ENCODE measurements at places on chromosomes 2 and 18. TPM values are rescaled to one million over a fixed set of nuclear protein-coding genes. Genes with fewer than 3 reads are reported as not detected.

DNA sequence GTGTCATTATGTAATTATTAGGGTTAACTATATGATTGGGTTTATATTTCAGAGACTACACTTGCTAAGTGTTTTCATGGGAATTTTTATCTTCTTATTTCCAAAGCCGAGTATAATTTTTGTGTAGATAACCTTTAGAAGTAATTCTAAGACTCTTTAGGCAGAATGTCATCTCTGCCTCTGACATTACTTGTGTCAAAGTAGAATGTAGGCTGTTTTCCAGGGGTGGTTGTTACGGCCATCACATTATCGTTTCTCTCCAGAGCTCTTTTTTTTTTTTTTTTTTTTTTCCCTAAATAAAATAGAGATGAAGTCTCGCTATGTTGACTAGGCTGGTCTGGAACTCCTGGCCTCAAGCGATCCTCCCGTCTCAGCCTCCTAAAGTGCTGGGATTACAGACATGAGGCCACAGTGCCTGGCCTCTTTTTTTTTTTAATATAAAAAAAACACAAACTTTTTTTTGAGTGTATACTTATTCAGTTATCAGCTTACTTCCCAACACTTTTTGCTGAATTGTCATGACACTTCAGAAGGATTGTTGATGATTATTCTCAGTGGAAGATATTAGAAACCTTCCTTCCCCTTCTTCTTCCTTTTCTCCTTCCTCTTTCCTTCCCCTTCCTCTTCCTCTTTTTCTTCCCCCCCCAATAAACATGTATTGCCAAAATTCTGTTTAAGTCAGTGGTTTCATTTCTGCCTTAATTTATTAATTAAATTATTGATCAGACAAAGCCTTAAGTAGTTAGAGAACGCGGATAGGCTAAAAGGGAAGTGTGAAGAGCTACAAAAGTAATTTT, 2.3 kb downstream of the PIKFYVE start:
- DNase-seq: no peak

DNA sequence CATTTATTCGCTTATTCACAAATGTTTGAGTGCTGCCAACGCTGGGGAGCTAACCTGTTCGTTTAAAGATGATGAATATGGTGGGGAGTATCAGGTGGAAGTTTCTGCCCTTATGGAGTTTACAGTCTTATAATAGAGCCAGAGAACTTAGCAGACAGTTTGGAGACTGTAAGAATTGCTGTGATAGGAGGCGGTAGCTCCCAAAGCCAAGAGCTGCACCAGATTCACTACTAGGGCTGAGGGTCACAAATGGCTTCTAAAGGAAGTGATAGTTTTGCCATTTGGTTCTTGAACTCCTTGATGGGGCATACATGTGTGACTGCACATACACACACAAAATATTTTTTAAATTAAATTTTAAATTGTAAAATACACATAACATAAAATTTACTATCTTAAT, 29.0 kb downstream of the UGP2 start:
- no peak for DNase-seq

GRCh38 chr2:147546109-147546508, 298.7 kb upstream of the ACVR2A start:
- no peak for DNase-seq

- no peak for DNase-seq
Observed at GRCh38 chr2:226247289-226248275, 552.0 kb downstream of the IRS1 start.

DNA sequence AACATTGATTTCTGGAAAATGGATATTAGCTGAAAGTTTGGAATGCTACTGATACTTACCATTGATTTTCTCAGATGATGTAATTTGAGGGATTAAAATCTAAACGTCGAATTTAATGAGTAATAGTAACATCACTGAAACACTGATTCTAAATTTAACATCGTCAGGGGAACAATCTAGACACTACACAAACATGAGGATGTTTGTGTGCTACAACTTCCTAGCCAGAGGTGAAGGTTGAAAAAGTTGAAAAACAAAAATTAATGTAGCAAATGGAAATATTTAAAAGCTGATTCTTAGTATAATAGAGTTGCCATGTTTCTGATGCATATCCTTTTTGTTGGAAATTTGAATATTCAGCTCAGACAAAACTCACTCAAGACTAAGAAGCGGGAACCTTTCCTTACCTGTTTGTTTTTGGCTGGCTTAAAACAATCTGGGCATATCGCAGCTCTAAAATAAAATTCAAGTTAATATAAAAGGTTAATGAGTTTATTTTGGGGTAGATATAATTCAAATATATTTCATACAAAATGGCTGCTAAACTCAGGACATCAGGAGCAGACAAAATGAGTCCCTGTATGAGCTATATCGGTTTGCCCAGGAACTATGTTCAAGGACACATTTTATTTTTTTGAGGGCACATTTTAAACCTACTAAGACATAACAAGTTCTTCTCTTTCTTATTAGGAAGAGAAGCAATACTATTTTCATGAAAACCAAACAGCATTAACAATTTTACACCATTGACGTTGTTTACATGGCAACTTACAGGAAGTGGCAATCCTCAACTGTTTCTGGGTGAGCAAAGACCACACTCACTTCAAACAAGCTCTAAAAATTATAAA, 52.6 kb upstream of the PEX13 start:
- no peak for DNase-seq

GRCh38 chr2:95317123-95317500, 20.0 kb downstream of the KCNIP3 start:
- DNase-seq: no peak

DNA sequence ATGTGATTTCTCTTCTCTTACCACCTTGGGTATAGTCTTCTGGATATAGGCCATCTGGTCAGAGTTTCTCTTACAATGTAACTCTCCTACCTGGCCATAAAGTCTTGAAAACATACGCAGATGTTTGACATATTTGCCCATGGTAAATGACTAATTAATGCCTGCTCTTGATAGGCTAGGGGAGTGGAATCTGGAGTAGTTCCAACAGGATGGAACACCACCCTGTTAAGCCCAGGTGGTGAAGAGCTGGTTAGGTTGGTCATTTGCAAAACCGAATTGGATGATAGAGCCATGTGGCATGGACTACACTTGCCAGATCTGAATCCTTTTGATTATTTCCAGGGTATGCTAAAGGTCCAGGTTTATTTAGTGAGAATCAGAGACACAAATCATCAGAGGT, 36.5 kb downstream of the HADHB start:
- no peak for DNase-seq

DNA sequence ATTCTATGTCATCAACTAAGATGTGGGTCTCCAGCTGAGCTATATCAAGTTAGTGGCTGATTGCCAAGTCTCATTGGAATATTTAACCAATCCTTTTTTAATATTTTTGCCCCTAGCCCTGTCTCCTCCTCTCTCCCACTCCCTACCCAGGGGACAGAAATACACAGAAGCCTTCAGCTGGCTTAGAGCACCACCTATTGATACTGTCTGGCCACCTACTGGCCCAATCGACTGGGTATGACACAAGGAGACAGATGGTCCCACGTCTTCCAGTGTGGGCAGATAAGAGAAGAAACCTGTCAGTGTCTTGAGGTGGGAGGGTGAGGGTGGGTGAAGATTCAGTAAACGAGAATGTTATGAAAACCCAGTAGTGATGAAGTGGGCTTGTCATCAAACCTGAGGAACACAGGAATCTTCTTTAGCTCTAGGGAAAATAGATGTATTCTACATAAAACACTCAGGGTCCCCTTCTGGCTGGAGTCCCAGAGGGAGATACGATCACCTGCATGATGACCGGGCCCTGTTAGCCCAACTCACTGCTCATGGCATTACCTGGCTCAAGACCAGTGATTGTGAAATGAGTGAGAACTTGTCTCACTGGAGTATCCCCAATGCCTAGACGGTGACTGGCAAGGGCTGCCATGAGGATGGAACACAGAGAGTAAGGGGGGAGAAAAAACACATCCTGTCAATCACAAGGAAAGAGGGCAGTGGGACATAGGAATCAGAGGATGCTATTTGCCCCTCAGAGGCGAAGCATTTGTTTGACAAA, 26.7 kb downstream of the POLR1A start:
- DNase-seq: no peak

DNA sequence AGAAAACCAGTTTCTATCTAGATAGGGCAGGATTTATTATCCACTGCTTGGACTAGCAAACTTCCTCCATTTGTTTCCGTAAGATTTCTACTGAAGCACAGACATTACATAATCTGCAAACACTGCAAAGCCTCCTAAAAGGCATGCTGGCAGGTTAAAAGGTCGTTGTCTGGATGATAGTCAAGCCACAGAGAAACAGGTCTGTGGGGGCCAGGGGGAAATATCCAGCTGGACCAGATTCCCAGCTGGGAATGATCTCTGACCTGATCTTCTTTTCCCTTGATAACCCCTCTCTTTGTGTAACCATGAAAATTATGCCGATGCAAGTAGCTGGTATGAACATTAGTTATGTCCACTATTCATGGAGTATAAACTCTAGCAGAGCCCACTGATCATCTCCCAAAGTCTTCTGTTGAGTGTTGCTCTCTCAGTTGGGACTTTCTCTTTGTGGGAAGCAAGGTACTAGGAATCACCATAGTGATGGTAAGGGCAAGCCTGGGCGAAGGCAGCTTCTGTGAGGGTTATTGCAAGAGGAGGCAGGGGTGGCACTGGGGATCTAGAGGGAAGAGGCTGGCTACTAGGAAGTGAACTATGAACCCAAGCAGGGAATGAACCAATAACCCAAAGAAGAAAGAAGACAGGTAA, 61.3 kb downstream of the GDF7 start:
- DNase-seq: peak; percentile 46

DNA sequence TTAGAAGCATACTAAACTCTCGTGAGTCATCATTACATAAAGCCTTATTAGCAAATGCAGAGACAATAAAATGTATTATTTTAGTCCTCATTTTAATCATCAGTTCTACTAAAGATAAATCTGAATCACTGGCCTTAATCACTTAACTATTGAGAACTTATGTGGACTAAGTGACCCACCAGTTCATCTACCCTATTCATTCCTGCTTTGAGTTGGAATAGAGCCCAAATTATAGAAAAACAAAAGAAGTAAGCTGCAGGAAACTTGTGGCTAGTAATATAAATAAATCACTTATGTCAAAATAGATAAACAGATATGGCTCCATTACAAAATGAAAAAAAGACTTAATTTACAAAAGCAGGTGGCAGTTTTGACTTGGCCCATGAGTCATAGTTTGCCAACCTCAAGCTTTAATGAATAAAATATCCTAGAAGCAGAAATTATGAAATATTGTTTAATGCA, 851.8 kb upstream of the CRIM1 start:
- no peak for DNase-seq

- DNase-seq: no peak
Observed at GRCh38 chr2:168971261-168971660, 59.9 kb downstream of the ABCB11 start.

GRCh38 chr2:54107903-54108615, 7.4 kb upstream of the ACYP2 start:
- DNase-seq: no peak

DNA sequence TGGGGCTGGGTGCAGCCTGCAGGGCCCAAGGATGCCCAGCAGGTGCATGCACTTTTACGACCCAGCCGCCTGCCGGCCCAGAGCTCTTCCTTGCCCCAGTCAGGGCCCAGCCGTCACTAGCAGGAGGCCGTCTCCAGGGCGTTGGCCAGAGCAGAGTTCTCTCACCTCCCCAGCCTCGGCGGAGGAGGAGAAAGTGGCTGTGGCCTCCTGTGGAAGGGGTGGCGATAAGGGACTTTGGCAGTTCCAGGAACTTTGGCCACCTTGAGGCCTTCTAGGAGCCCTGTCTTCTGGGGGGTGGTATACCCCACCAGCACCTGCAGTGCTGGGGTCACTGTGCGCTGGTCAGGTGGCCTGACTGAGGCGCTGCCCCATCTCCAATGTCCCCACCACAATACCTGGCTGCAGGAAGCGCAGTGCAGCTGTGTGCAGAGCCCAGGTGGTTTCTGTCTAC, 22.0 kb downstream of the NPPC start:
- DNase-seq: no peak

DNA sequence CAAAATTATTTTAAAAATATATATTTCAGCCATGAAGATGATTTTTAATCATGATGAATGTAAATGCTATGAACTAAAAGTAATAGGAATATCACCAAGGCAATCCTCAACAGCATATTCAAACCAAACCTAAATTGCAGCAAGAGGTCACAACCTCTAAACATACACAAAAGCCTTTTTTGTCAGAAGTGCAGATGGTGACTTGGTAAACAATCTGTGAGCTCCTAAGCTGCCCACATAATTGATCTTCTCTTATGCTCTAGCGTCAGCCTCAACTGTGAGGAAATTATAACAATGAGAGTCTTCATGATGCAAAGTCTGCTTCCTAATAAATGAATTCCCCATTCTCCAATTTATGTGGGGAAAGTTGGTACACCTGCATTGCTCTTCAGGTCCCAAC, 113.2 kb downstream of the TSN start:
- DNase-seq: no peak

DNA sequence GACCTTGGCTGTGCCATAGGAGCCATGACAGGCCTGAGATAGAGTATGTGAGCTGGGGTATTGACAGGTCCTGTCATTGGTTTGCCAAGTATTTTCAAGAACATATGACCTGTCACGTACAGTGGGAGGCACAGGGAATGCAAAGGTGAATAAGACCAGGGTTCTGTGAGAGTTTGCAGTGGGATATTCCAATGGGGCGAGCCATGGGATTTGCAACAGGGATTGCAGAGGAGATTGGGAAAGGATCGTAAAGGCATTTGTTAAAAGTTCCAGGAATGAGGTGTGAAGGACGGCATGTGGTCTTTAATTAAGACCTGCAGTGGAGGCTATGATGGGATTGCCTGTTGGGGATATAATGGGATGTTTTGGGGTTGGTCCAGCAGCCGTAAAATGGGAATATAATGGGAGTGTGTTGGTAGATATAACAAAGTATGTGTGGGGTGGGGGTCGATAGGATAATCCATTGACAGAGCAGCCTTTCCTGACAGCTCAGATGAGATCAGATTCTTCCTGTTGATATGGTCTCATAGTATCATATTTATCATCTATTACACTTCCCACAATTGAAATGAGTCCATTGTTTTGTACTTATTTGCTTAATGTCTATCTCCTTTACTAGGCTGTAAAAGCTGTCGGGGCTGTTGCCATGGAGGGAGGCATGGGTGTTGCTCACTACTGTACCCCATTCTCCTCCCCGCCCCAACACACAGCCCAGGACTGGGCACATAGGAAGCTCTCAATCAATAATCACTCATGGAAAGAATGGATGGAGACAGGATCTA, 38.1 kb downstream of the PKDCC start:
- DNase-seq: no peak

DNA sequence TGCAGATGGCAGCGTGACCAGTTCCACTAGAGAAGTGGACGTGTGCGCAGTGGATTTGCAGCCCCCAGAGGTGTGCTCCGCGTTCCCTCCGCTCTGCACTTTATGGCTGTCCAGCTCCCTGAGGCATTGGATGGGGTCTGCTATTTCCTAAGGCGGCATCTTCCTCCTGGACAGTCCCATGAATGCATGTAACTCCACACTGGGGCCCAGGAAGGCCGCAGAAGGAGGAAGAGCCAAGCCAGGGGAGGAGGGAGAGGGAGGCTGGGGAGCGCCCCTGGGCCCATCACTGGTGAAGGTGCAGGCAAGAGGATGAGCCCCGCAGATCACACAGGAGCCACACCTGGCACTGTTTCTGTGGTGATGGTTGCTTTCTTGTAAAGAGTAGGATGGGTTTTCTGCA, 99.1 kb downstream of the PTGR3 start:
- no peak for DNase-seq

TUBA4A gene
- total RNA-seq: 85.1 TPM

COL5A2 gene
- total RNA-seq: 21.8 TPM

SPR gene
- 17.1 TPM for total RNA-seq

STARD6 gene
- total RNA-seq: not detected

IL36B gene
- not detected for total RNA-seq

ABCG8 gene
- total RNA-seq: not detected
